ENCODE measurements at places on chromosomes 5 and 9.

DNA sequence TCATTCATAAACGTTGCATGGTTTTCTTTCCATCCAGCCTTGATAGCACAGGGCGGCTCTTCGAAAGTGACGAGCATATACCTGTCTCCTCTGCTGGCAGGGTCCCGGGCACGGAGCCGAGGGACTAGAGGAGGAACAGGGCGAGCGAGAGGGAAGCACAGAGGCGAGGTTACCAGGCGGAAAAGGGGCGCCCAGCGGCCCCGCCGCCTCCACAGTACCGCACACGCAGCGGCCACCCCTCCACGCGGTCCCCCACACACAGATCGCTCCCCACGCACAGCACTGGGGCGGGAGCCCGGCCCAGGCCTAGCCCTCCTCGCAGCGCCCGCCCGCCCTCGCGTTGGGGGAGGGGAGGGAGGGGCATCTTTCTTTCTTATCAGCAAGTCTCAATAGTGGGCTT, 296.6 kb upstream of the DAB2 start:
- no peak for DNase-seq

- DNase-seq = no peak
Measured at GRCh38 chr9:134321946-134322741, 4.1 kb upstream of the RXRA start.

GRCh38 chr5:132457371-132458225, 33.0 kb downstream of the IRF1 start:
- DNase-seq = no peak

DNA sequence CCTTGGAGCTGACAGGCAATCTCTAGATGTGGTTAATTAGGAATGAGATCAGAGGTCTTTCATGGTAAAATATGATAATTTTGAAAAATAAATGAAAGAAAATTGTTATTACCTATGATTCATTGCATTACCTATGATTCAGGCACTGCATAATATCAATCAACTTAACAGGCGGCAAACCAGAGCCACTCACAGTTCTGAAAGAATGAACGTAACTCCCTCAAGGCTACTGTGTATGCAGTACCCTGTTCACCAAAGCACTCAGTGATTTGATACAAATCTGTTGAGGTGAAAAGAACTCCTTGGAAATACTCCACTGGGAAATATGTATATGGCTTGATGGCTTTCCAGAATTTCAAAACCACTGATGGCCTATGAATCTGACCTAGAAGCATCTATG, 398.9 kb downstream of the ACTL7B start:
- DNase-seq = no peak

DNA sequence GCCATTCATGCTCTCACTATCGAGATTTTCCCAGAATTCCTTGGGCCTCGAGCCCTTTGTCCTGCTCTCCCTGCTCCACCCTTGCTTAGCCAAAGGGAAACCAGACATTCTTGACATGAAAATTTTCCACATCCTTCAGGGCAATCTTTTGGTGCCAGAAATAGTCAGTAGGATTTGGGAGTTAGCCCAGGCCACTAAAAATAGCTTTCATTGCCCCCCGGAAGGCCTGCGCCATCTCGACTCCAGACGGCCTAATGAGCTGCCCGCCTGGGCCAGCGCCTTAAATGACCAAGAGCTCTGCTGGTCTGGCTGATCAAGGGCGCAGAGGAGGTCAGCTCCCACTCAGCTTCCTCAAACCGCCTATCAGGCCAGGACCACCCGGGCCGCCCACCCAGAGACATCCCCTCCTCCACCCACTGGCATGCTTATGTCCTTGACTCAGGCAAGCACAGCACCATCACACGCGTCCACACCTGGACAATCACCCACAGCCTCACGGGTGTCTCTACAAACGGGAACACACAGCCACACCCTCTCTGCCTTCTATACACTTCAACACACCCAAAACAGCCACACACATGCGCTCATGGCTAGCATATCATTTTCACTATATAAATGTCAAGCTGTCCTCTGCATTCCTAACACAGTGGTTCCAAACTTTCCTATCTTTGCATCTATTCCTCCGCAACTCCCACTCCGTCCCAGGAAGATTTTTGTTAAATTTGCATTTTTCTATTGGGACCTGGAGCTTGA, 20.9 kb downstream of the DUSP1 start:
- DNase-seq = no peak

- DNase-seq = no peak
Measured at GRCh38 chr9:34686732-34687131, 4.3 kb downstream of the CCL19 start.

GRCh38 chr5:59873113-59873512, 20.4 kb downstream of the PDE4D start:
- DNase-seq = no peak

Measured in renal cortex interstitium (tissue), 15 donors.